Activated T-helper 17 cell treated with anti-CD3 and anti-CD28 coated beads, Interleukin-2, amount 50 U/mL, for 72 hours (primary cell): ENCODE measurements at places on chromosomes 7 and 10.

GRCh38 chr7:159130199-159130775 is 14.4 kb downstream of the VIPR2 start:
- no peak for ATAC-seq
- H3K27ac ChIP-seq = no peak overlapping the region
- peaks cover 11% of the 10 kb centered on the region for H3K27me3 ChIP-seq

- no peaks in the 10 kb centered on the region for H3K4me1 ChIP-seq
- H3K27me3 ChIP-seq = no peaks in the 10 kb centered on the region
- no peak overlapping the region for H3K4me3 ChIP-seq
- H3K27ac ChIP-seq = no peak overlapping the region
- H3K36me3 ChIP-seq = no peaks in the 10 kb centered on the region
- ATAC-seq = no peak
These were observed 45.6 kb downstream of the CHRM2 start for GRCh38 chr7:136914016-136914415.

- H3K27me3 ChIP-seq = no peaks in the 10 kb centered on the region
- no peaks in the 10 kb centered on the region for H3K4me1 ChIP-seq
- H3K4me3 ChIP-seq = no peak overlapping the region
- no peak overlapping the region for H3K27ac ChIP-seq
- no peak for ATAC-seq
These were observed 49.6 kb upstream of the UBN2 start for GRCh38 chr7:139181404-139181803.

- H3K36me3 ChIP-seq = no peaks in the 10 kb centered on the region
- peaks cover 13% of the 10 kb centered on the region for H3K4me1 ChIP-seq
- peak overlapping the region; percentile 10 for H3K4me3 ChIP-seq
- peaks cover 35% of the 10 kb centered on the region for H3K27me3 ChIP-seq
These were observed 50.2 kb upstream of the AKR1E2 start for GRCh38 chr10:4775808-4776207.

- ATAC-seq = peak; percentile 78
- H3K36me3 ChIP-seq = no peaks in the 10 kb centered on the region
These were observed 30.6 kb upstream of the GALNTL5 start for GRCh38 chr7:151925446-151926335.
